Psoas muscle (tissue), 8 donors: ENCODE measurements at places on chromosomes 7 and 10.

GRCh38 chr10:3516234-3516922 is 268.6 kb downstream of the KLF6 start:
- no peak for DNase-seq

- DNase-seq = no peak
Measured at GRCh38 chr10:8404721-8405120, 350.2 kb downstream of the GATA3 start.

DNA sequence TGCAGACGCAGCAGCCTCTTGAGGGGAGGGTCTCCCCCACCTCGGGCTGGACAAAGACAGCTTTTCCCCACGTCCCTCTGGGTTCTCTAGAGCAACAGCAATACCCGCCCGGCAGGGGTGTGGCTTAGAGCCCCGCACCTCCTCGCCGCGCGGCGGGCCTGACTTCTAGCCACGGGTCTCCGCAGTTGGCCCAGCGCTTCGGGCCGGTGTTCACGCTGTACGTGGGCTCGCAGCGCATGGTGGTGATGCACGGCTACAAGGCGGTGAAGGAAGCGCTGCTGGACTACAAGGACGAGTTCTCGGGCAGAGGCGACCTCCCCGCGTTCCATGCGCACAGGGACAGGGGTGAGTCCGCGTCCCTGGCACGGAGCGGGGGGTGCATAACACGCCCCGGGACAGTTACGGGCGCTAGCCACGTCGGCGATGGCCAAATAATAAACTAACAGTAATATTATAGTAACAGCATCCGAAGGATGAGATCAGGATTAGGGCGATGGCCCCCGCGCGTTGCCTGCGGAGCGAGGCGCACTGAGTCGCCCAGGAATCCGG is 1.2 kb downstream of the CYP2E1 start:
- no peak for DNase-seq

- DNase-seq = no peak
Measured at GRCh38 chr10:121085367-121085766, 234.2 kb downstream of the WDR11 start.

GRCh38 chr10:42738679-42739078 is 43.9 kb upstream of the BMS1 start:
- no peak for DNase-seq

- no peak for DNase-seq
Measured at GRCh38 chr7:17472518-17472917, 174.1 kb downstream of the AHR start.

DNA sequence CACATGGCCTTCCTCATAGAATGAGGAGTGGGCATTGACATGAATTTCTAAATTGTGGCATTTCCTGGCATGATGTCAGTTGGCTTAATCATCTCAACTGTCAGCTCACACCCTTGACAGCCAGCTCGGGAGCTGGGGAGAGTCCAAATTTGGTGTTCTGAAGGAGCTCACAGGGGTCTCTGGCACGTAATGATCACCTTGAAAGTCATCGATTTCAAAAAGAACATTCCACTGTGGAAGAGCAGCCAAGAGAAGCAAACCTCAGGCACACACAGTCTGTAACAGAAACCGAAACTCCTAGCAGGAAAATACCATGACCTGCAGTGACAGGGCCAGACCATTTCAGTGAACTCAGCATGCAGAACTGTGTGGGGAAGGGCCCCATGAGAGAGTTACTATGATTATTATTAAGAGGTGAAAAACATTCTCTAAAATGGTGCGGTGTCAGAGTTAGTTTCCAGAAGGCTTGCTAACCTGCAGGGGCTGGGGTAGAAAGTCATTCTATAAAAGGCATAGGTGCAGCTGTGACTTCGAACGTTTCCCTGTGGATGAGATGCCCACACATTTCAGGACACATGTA is 26.4 kb upstream of the KLF6 start:
- no peak for DNase-seq

GRCh38 chr7:1768832-1769231 is 98.8 kb downstream of the ELFN1 start:
- no peak for DNase-seq

GRCh38 chr10:110919349-110919931 is at the start of gene SHOC2:
Gene SHOC2, plus strand, starts transcription at chr10:110919604. Its CDS starts 44,755 bp downstream, at chr10:110964359.
- peak; percentile 99 for DNase-seq

GRCh38 chr7:37709631-37710509 is 26.3 kb downstream of the GPR141 start:
- DNase-seq = no peak

DNA sequence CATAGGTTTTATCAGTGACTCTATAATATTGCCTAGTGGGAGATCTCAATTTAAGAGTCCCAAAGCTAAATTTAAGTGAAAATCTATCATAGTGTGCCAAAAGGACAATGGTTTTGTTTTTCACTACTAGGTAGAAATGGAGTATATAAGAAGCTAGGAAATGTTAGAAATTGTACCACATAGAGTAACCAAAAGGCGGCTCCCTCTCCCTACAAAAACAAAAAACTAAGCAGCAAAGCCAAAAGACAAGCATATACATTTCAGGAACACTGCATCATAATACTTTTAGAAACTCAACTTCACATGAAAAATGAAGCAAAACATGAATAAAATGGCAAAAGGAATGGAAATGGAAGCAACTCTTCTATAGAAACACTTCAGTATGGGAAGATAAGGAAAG is 271.6 kb downstream of the CACNA2D1 start:
- DNase-seq = no peak

- no peak for DNase-seq
Measured at GRCh38 chr7:15470825-15471668, 90.8 kb downstream of the AGMO start.

- no peak for DNase-seq
Measured at GRCh38 chr10:108904163-108904838, 1019.0 kb downstream of the XPNPEP1 start.

DNA sequence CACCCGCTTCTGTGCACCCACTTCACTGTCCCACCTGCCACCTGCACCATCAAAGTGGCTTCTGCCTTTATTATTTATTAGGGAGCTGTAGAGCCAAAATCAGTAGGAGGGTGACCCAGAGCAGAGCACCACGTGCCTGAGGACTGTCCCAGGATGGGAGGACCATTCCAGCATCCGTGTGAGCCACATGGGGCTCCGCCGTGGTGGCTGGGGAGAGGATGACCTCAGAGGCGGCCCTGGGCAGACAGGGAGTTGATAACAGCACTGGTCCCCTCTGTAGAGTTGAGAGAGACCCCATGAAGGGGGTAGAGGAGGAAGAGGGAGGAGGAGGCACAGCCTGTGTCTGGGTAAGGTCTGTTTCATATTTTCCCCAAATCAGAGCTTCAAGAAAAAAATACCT is 8.7 kb upstream of the DPYSL4 start:
- peak; percentile 19 for DNase-seq

GRCh38 chr7:101901661-101902491 is 84.5 kb downstream of the CUX1 start:
- peak; percentile 67 for DNase-seq

GRCh38 chr10:81724431-81724830 is 150.6 kb upstream of the NRG3 start:
- DNase-seq = no peak

DNA sequence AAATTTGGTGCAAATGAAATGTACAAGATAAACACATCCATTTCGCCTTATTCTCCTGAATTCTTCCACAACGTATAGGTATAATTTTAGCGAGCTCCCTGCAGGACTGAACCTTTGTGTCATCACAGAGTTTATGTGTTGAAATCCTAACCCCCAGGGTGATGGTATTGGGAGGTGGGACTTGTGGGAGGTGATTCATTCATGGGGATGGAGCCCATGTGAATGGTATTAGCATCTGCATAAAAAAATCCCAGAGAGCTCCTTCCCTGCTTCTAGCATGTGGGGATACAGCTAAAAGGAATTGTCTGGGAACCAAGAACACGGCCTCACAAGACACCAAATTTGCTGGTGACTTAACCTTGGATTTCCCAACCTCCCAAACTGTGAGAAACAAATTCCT is 741.4 kb upstream of the VSTM2A start:
- DNase-seq = no peak

DNA sequence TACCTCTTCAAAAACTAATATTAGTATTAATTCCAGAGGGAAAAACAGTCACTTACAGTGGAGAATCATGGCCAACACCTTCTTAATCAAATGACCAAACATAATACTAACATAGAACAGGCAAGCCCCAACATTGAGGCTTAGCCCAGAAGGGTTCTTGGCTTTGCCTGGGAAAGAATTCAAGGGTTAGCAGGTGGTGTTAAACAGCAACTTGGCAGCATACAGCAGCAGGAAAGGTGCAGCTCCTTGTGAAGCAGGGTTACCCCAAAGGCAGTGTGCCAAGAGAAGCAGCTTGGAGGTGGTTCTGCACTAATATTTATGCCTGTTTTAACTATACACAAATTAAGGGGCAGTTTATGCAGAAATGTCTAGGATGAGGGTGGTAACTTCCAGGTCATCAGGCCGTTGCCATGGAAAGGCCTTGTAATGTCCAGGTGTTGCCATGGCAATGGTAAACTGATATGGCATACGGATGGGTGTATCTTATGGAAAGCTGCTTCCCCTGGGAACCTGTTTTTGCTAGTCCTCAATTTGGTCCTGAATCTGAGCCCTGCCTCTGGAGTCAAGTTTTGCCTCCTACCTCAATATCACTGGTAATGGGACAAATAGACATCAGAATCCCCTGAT is 27.2 kb upstream of the BEND7 start:
- no peak for DNase-seq

GRCh38 chr7:39468808-39469374 is 97.3 kb upstream of the YAE1 start:
- no peak for DNase-seq

- no peak for DNase-seq
Measured at GRCh38 chr7:116229366-116229765, 19.0 kb downstream of the TES start.

- DNase-seq = no peak
Measured at GRCh38 chr10:48700071-48700470, 15.4 kb downstream of the WDFY4 start.

- DNase-seq = no peak
Measured at GRCh38 chr10:82813856-82814255, 938.9 kb downstream of the NRG3 start.
